Omental fat pad (tissue), 4 donors: ENCODE measurements at places on chromosomes 13 and 19. TPM values are rescaled to one million over a fixed set of nuclear protein-coding genes. Genes with fewer than 3 reads are reported as not detected.

Gene CEACAM8
- total RNA-seq = not detected

Gene OLFM4
- 0.13 TPM for total RNA-seq

Gene PTGIR
- total RNA-seq = 6.7 TPM

Gene PSG6
- not detected for total RNA-seq

Gene BCAM
- total RNA-seq = 55.0 TPM

Gene PBX4
- 2.2 TPM for total RNA-seq

Gene WDR88
- not detected for total RNA-seq

Gene KCNN4
- total RNA-seq = 19.1 TPM

DNA sequence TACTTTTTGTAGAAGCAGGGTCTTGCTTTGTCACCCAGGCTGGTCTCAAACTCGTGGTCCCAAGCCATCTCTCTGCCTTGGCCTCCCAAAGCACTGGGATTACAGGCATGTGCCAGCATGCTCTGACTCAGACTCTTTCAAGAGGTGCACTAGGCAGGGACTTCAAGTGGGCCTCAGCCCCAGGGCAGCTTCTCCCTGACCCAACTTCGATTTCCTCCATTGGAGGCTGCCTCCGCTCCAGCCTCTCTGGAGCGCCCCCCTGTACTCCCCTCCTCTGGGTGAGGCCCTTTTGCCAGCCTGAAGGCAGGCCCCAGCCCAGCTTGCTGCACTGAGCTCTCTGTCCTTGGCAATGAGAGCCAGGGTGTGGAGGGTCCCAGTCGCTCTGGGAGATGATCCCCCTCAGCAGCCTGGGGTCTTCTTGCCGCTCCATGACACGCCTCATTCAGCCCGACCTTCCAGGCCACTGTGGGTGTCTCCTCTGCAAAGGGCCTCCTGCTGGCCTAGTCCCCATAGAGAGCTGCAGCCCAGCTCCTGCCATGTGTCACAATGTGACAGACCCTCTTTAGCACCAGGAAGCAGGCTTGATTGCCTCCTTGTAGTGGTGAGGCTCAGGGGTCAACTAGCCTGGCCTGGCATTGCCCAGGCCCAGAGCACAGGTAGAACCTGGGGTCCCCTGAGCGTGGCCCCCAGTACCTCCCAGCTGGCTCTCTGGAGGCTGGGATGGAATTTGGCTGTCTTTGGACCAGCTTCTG, 16.4 kb downstream of the CARM1 start:
- DNase-seq = no peak

GRCh38 chr13:62625214-62625881, 1209.7 kb upstream of the PCDH20 start:
- no peak for DNase-seq

DNA sequence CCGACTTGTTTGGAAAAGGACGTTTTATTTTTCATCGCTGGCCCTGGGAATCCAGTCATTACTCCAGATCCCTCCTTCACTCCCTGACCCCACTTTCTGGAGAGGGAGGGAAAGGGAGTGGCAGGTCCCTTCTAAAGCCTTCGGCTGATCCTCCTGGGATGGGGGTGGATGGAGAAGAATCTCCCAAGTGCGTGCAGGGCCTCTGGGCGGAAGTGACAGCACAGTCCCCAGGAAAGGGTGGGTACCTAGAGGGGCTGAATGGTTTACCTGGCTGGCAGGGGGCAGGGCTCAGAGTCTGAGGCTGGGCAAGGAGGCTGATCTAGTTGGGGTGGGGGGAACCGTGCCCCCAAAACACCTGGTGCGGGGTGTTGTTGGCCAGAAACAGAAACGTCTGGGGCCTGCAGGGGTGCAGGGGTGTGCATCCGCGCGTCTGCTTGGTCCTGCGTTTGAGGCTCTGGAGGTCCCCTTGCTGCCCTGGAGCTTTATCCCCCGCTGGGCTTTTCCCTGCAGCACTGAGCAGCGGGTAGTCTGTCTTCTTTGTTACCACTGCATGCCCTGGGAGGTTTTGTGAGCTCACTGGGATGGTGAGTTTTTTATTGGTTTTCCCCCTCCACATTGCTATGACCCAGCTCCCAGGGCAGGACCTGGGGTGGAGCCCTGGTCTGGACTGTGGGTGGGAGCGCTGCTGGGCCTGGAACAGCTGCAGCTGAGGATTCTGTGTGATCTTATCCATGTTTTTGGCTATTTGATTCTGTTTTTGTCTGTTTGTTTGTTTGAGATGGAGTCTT, 3.0 kb upstream of the ZNF628 start:
- DNase-seq = no peak

GRCh38 chr13:112652512-112653070, 37.2 kb upstream of the ATP11A start:
- no peak for DNase-seq

DNA sequence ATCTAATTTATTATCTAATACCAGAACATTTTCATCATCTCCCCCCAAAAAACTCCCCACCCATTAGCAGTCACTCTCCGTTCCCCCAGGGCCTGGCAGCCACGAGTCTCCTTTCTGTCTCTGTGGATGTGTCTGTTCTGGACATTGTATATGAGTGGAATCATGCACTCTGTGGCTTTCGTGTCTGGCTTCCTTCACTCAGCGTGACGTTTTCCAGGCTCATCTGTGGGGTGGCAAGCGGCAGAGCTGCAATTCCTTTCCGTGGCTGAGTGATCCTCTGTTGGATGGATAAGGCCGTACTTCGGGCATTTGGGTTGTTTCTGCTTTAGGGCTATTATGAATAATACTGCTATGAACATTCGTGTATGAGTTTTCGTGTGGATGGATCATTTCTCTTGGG, 3.1 kb downstream of the AP2S1 start:
- no peak for DNase-seq

- no peak for DNase-seq
Observed at GRCh38 chr13:73865027-73865426, 269.2 kb downstream of the KLF12 start.

DNA sequence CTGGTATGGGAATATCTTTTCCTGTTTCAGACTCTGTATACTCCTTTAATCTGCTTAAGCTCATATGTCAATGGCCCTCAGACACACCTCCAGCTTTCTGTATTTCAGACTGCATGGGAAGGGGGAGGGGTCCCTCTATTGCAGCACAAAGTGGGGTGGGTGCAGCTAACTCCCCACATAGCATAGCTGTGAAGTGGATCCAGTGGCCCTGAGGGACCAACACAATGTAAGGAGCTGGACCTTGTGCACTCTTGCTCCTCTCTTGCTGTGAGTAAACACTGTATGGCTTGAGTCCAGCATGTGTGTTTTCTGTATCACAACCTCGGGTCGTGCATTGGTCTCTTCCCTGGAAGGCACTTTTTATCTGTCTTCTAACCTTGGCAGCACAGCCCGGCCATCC, 669.9 kb downstream of the PCDH9 start:
- DNase-seq = no peak

DNA sequence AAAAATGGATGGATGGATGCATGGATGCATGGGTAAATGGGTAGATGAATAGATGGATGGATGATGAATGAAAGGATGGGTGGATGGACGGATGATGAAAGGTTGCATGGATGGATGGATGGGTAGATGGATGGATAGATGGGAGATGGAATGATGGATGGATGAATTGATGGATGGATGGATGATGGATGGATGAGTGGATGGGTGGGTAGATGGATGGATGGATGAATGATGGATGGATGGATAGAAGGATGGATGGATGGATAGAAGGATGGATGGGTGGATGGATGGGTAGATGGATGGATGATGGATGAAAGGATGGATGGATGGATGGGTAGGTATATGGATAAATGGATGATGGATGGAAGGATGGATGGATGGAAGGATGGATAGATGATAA, 115.1 kb upstream of the LSM14A start:
- no peak for DNase-seq

DNA sequence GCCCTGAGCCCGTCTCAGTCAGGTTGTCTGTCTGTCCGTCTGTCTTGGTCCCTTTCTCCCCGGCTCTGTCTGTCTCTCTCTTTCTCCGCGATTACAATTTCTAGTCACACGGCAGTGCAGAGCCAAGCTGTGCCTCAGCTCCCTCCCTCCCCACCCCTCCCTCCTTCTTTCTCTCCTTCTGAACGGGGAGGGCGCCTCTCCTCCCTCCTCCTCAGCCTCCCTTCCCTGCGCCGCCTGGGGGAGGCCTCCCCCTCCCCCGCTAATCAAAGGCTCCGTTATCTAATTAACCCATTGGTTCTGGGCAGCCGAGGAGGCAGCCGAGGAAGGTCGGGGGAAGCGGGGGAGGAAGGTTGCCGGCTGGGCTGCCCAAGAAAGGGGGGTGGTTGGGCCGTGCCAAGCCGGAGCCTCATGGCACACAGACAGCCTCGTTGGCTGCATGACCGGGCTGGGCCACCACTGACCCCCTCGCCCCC, 16.5 kb downstream of the LRRC4B start:
- no peak for DNase-seq
